ENCODE measurements at places on chromosomes 2 and 18. TPM values are rescaled to one million over a fixed set of nuclear protein-coding genes. Genes with fewer than 3 reads are reported as not detected.

- no peak for DNase-seq
These were observed 239.3 kb downstream of the FBXO15 start for GRCh38 chr18:73908323-73908722.

GRCh38 chr2:164368896-164369295, 252.4 kb downstream of the GRB14 start:
- DNase-seq: no peak

COL4A4 gene
- total RNA-seq: 2.0 TPM

CELF4 gene
- total RNA-seq: 0.85 TPM

SCYGR1 gene
- not detected for total RNA-seq
